Activated CD8-positive, alpha-beta memory T cell treated with anti-CD3 and anti-CD28 coated beads for 1 hour (primary cell): ENCODE measurements at places on chromosomes 12 and 14.

- no peak for DNase-seq
These were observed 44.4 kb downstream of the EVL start for GRCh38 chr14:100109594-100109955.

DNA sequence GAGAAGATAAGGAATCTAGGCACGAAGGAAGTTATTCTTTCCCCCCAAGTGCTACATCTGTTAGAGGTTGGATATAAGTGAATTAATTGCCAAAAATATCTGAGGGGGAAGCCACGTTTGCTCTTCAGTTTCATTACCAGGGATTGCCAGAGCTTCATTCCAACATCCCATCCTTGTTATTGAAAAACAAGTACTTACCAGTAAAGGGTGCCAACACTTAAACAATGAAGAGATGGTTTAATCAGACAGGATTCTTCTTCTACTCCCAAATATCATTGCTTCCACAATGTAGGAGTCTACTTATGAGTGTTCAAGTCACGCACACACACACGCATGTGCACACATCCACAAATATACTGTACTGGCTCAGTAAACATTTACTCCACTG is 312.4 kb downstream of the RPAP3 start:
- no peak for DNase-seq

DNA sequence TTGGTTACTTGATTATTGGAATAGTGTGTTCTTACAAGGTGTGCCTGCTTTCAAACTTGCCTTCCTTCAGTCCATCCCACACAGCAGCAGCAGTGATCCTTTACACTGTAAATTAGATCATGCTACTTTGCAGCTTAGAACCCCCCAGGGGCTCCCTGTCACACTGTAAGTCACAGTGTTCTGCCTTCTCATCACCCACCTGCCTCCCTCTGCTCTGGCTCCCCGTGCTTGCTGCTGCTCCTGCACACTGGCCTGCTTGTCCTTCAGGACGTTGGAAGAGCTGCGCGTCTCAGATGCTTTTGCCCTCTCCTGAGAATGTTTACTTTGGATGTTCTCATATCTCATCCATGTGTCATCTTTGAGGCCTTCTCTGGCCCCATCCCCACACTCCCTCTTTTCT is 27.3 kb downstream of the ZC3H14 start:
- DNase-seq = no peak

- no peak for DNase-seq
These were observed 32.1 kb downstream of the SPATA7 start for GRCh38 chr14:88417594-88417993.

DNA sequence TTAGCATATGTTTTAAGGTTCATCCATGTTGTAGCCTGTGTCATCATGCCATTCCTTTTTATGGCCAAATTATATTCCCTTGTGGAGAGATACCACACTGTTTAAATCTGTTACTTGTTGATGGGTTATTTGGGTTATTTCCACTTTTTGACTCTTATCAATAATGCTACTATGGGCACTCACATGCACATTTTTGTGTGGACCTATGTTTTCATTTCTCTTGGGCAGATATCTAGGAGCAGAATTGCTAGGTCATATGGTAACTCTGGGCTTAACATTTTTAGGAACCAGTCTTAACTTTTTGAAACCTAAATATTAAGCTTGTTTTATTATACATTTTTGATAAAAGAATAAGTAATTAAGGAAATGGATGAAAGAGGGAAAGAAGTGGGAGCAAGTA is 4.0 kb downstream of the EML1 start:
- no peak for DNase-seq

GRCh38 chr14:67749341-67750084 is 47.8 kb downstream of the RDH12 start:
- DNase-seq = no peak

DNA sequence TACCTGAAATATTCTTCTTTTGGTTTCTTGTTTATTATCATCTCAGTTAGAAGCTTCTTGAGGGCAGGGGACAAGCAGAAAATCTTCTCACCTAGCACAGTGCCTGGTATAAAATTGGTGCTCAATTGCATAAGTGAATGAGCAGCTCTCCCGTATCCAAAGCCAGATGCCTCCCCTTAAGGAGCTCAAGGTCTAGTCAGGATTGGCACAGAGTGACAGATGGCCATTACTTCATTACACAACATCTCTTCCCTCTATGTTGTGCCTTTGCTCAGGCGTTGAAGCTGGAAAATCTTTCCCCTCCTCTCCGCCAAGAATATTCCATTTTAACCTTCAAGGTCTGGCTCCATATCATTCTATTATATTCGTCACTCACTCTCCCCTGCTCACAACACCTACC is 3.6 kb downstream of the SLC4A8 start:
- DNase-seq = no peak

- DNase-seq = no peak
These were observed 92.7 kb downstream of the B4GALNT3 start for GRCh38 chr12:552466-552865.

DNA sequence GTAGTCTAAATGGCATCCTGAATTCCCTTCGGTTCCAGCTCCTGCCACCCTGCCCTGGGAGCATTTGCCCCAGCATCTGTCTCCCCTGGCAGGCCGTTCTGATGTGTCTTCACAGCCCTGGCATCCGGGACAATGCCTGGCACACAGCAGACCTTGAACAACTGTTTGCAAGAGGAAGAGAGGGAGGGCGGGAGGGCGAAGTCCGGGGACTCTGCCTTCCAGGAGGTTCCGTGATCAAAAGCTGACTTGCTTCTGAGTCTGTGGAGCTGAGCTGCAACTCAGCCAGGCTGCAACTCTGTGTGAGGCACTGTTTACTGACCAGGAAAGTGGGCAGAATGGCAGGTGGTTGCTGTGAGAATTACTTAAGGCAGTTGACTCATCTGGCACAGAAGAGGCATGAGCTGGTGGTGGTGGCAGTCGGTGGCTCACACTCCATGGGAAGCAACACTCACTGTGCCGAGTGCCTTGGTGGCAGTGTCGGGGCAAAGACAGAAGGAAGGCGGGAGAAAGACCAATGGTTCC is 61.1 kb upstream of the DLK1 start:
- DNase-seq = no peak

GRCh38 chr14:89143595-89143994 is 273.4 kb downstream of the FOXN3 start:
- no peak for DNase-seq

- DNase-seq = no peak
These were observed 97.9 kb upstream of the USP44 start for GRCh38 chr12:95648990-95649791.

DNA sequence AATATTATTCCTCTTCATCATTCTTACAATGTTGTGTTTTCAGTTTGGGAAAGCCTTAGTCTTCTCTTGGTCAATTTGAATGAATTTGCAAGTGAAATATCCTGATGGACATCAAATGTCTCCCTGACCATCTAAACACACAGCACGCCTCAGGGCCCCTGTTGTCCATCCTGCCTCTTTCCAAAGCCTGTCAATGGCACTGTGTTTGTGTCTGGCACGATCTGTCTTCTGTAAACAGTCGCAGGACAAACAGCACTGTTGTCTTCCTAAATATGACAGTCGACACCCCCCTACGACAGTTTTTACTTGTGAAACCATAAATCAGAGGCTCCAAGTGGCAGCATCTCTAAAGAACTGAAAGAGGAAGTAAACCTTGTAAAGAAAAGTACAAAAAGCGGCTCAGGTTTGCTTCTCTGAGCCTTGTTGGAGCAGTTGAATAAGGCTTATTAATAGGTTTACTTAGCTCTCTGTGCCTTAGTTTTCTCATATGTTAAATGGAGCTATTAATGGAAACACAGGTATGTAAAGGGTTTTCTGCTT is 285.8 kb downstream of the NRXN3 start:
- no peak for DNase-seq

GRCh38 chr14:71716041-71716772 is 216.0 kb upstream of the RGS6 start:
- DNase-seq = no peak

DNA sequence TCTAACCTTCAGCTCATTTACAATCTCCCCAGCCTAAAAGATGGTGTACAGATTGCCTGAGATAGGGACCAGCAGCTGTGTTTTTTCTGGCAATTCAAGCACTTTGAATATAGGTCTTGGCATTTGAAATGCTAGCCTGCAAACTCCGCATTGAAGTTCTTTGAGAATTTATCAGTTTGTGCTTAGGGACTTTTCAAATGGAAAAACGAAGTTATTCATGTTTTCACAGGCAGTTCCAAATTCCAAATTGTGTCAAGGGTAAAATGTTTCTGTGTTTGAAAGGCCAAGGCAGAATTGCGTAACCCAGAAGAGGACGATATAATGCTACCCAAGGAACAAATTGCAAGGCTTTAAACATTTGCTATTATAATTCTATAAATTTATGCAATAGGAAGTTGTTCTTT is 168.9 kb upstream of the RASSF8 start:
- DNase-seq = no peak

- no peak for DNase-seq
These were observed 16.3 kb upstream of the EGLN3 start for GRCh38 chr14:33967138-33967537.

DNA sequence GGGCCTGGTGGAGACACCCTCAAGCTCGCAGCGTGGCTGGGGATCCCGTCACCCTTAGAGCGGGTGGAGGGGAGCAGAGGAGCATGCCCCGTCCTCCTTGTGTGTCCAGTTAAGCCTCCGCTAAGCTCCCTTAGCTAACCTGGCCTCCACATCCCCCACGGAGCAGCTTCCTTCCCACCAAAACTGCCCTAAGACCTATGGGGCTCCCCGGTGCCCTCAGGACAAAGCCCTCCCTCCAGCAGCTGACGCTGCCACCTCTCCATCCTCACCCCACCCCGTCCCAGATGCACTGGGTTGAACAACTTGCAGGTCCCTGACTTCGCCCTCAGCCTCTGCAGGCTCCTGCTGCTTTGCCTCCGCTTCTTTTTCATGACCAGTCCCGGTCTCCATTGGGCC is 4.0 kb downstream of the AHNAK2 start:
- no peak for DNase-seq

GRCh38 chr14:69495341-69495921 is 10.9 kb downstream of the PLEKHD1 start:
- DNase-seq = no peak

DNA sequence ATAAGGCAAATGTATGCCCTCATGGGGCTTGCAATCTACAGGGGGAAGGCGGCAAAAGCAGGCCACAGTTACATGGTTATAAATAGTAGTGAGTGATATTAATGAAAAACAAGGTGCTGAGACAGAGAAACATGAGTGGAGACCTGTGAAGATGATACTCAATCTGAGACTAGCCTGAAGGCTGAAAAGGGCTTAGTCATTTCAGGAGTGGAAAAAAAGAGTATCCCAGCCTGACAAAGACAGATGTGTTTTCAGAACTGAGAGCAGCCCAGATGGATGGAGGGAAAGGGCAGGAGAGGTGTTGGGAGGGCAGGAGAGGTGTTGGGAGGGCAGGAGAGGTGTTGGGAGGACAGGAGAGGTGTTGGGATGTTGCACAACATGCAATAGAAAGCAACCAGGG is 181.9 kb downstream of the C12orf42 start:
- DNase-seq = no peak

- DNase-seq = no peak
These were observed 36.2 kb downstream of the HSP90AA1 start for GRCh38 chr14:102050625-102051024.

GRCh38 chr14:98940693-98941437 is 331.1 kb downstream of the BCL11B start:
- no peak for DNase-seq

DNA sequence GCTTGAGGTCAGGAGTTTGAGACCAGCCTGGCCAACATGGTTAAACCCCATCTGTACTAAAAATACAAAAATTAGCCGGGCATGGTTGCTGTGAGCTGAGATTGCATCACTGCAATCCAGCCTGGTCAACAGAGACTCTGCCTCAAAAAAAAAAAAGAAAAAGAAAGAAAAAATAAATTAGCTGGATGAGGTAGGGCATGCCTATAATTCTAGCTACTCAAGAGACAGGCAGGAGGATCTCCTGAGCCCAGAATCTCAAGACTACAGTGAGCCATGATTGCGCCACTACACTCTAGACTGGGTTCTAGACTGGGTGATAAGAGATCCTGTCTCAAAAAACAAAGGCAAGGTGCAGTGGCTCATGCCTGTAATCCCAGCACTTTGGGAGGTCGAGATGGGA is 16.9 kb downstream of the PPP4R3A start:
- no peak for DNase-seq

DNA sequence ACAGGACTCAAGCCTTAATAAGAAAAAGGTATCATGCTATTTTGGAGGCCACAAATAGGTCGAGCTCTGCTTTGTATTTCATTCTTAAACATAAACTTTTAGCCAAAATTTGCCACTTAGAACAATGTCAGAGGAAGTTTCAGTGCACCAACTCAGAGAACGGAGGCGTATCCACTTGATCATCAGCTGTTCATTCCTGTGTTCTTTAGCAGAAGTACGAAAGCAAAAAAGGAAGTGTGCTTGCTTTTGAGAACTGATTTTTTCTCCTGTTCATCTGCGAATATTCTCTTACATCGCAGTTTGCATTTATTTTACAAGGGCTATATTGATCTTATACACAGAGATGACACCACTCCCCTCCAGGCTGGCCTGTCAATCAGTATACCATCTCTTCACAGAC is 188.6 kb upstream of the SOX5 start:
- DNase-seq = no peak

DNA sequence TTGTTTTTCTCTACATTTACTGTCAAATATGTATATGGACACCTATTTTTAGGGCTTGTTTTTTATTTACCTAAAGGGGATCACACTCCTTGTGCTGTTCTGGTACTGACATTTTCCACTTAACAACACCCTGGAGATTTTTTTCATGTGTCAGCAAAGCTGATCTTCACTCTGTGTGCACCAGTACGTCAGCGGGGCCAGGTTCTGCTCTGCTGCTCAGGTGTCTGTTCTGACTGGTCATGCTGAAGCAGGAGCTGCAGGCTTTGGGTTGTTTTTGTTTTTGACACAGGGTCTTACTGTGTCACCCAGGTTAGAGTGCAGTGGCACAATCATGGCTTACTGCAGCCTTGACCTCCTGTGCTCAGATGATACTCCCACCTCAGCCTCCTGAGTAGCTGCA is 81.9 kb upstream of the CCND2 start:
- no peak for DNase-seq

GRCh38 chr12:27999521-27999920 is 27.0 kb upstream of the PTHLH start:
- no peak for DNase-seq

GRCh38 chr12:127223011-127223410 is 1044.0 kb upstream of the TMEM132C start:
- DNase-seq = no peak

DNA sequence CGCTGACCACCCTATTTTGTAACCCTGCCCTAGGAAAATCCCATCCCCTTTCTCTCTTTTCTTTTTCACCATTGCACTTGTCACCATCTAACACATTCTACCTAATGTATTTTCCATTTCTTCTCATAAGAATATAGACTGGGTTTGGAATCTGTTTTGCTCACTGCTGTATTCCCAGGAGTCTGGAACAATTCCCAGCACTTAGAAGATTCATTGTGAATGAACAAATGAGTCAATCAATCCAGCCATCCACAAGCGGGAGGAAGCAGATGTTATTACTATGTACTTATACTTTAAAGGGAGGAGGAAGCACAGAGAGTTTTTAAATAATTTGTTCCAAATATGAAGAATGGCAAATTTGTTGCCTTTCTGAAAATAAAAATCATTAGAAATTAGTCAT is 142.1 kb downstream of the KIF21A start:
- no peak for DNase-seq

GRCh38 chr12:116982791-116983411 is 72.2 kb downstream of the FBXW8 start:
- DNase-seq = no peak
